ENCODE measurements at places on chromosomes 2 and 18.

GRCh38 chr2:96409820-96410164 is 74.2 kb downstream of the NCAPH start:
- DNase-seq = no peak

DNA sequence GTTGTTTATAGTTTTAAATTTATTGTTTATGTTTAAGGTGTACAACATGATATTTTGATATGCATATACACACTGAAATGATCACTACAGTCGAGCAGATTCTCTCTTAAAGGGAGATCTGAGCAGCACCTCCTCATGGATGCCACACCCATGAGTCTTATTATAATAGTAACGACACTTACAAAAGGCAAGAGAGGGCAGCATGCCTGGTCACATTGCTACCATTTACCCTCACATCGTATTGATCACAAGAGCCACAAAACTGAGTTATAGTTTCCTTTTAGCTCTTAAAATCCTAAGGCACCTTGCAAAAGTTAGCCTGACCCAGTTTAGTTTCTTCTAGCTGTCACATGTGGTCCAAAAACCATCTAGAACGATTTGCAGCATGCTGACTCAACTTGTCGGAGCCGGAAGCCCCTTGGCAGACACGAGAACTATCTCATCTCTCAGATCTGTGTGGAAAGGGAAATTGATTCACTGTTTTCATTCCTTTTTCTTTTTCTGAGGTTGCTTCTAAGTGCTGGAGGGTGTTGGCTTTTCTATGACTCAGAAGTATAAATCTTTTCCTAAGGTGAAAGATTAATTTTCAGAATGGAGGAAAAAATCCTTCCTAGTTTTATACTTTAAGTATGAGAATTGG is 85.3 kb downstream of the CDC42EP3 start:
- peak; percentile 51 for DNase-seq

DNA sequence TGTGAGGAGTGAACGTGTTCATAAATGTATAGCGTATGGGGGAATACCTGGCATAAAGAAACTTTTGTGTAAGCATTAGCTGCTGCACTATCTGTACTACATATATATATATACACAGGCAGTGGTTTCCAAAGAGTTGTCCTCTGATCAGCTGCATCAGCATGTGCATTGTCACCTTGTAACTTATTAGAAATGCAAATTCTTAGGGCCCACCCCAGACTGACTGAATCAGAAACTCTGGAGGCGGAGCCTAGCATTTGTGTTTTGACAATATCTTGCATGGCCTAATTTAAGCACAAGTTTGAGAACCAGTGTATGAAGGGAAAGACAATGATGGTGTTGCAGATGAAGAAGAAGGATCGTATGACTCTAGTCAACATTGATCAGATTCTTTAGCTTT is 299.5 kb downstream of the CCDC102B start:
- DNase-seq = no peak

GRCh38 chr2:233252227-233252626 is 754 bp downstream of the ATG16L1 start:
- no peak for DNase-seq

DNA sequence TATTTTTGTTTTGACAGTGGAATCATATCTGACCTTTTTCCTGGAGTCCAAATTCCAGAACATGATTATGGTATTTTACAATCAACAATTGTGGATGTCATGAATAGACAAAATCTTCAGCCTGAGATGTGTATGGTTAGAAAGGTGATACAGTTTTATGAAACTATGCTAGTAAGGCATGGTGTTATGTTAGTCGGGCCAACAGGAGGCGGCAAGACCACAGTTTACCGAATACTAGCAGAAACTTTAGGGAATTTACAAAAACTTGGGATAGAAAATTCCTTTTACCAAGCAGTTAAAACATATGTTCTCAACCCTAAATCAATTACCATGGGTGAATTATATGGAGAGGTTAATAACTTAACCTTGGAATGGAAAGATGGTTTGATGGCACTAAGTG is 137.0 kb downstream of the DNAH6 start:
- DNase-seq = no peak

DNA sequence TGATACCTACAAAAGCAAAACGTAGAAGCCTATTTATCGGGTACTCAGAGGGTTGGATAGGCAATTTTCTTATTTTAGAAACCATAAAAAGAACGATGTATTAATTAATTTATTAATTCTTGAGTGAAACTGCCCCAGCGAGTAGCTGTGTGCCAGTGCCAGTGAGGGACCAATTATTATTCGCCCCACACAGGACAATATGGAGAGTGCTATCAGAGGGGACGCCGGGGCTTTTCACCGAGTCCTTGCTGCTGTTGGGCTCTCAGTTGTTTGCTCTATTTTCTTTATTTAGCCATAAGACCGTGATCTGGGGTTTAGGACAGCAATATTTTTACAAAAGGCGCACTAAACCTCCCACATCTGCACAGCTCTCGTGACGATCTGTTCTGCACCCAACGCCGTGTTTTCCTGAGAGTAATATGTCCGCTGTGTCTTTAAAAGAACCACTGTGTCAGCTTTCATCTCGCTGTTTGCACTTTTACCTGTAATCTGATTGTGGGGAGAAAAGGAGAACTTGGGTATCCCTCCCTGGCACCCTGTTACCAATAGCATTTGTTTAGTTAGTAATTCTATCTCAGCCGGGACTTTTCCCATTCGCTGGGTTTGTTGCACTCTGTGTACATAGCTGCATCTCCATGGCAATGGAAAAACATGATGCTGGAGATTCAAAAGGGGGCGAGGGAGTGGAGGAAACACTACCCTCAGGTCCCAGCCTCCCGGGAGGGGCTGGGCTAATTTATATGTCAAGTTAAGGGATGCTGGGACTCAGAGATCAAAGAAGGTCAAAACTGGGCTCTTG is 30.1 kb upstream of the ZNF516 start:
- DNase-seq = no peak

Data from activated naive CD4-positive, alpha-beta T cell (primary cell).